ENCODE measurements at places on chromosomes 3 and 15.

GRCh38 chr3:39122813-39123212 lies 15.3 kb downstream of the TTC21A start:
- no peak for DNase-seq

- DNase-seq = no peak
Observed at GRCh38 chr15:57550640-57551039, 41.1 kb upstream of the MYZAP start.

GRCh38 chr3:3286014-3286413 lies 106.5 kb upstream of the CRBN start:
- DNase-seq = no peak

- no peak for DNase-seq
Observed at GRCh38 chr3:180947761-180948390, 35.4 kb downstream of the FXR1 start.

DNA sequence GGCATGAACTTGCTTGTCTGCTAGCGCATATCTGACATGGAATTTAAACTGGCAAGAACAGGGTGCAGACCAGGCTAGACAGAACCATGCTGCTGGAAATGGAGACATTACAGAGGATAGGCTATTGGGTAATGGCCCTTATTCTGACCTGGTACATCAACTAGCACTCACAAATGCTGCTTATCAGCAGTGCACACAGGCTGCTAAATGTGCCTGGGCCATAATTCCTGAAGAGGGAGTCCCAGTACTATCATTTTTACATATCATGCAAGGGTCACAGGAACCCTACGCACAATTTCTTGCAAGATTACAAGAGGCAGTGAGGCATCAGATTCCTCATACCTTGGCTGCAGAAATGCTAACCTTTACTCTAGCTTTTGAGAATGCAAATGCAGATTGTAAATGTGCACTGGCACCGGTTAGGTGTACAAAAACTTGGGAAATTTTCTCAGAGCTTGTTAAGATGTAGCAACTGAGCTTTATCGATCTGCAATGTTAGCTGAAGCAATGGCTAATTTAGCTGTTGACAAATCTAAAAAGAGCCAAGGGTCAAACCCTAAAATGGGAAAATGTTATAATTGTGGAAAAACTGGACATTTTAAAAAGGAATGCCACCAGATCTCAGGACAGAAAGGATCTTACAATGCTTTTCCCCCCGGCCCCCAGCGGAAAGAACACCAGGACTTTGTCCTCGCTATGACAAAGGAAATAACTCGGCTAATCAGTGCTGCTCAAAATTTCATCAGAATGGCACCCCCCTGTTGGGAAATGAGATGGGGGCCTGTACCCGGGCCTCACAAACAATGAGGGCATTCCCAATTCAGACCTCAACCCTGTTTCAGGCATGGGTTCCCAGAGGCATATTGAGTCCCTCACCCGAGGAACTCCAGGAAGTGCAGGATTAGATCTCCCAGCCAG lies 21.1 kb downstream of the CCRL2 start:
- no peak for DNase-seq

DNA sequence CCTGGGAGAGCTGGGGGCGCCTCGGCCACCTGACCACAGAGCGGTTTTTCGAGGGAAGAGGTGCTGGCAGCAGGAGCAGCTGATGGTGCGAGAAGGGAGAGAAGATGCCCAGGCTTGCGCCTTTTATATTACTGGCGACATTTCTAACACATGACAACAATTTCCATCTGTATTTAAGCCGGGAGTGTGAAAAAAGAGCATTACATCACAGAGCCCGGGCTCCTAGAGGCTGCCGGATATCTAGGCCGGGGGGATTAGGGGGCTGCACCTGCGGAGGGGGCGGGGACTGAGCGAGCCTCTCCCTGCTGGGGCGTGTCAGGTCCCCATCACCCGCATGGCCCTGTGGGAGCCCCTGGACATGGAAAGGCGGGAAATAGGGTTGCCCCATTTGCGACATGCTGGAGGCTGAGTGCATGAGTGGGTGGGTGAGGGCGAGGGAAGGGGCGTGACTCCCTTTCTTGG lies 440.7 kb downstream of the MAGI1 start:
- DNase-seq = no peak

DNA sequence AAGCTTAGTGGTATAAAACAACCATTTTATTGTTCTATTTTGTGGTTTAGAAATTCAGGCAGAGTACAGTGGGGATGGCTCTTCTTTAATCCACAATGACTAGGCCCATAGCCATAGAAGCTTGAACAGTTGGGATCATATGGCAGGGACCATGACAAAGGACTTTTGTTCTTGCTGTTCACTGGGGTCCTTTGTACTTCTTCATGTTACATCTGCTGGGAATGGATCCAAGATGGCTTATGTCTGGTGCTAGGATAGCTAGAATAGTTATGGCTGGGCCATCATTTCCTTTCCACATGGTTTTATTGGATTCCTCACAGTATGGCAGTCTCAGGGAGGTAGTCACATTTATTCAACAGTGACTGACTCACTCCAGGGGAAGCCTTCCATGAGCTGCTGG lies 427.9 kb upstream of the AGTR1 start:
- no peak for DNase-seq

DNA sequence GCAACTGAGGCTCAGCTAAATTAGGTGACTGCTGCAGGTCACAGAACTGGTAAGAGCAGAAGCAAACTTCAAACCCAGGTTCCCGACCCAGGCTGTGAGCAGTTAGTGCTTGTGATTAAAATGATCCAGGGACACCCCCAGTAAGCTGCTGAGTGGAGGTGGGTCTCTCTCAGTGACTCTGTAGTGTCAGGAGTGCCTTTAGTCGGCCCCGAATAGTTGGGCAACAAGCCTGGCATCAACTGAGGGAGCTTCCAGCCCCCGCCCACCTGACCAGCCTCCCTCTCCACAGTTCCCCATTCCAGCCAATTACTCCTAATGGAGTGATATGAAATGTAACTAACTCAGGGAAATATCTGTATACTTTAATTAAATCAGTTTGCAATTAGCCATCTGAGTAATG lies 168.0 kb upstream of the SMAD3 start:
- DNase-seq = no peak

GRCh38 chr15:31162721-31163510 lies 61.4 kb upstream of the TRPM1 start:
- no peak for DNase-seq

DNA sequence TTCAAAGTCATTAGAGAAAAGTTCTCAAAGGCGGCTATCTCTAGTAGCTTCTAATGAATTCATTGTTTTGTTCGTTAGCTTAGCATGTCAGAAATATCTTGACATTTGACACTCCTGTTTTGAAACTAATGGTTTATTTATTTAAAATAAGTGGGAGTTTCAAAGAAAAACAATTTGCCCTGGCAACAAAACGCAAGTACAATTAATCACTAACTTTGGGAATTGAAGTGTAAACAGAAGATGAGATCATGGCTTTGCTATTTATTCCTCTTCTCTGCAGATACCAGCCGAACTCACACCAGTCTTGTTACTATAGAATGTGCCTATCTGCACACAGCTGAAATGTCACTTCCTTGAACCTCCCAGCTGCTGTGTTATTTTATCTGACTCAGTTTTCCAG lies 27.5 kb downstream of the MASP1 start:
- DNase-seq = no peak

- DNase-seq = no peak
Observed at GRCh38 chr15:30791239-30792175, 112.2 kb upstream of the FAN1 start.

DNA sequence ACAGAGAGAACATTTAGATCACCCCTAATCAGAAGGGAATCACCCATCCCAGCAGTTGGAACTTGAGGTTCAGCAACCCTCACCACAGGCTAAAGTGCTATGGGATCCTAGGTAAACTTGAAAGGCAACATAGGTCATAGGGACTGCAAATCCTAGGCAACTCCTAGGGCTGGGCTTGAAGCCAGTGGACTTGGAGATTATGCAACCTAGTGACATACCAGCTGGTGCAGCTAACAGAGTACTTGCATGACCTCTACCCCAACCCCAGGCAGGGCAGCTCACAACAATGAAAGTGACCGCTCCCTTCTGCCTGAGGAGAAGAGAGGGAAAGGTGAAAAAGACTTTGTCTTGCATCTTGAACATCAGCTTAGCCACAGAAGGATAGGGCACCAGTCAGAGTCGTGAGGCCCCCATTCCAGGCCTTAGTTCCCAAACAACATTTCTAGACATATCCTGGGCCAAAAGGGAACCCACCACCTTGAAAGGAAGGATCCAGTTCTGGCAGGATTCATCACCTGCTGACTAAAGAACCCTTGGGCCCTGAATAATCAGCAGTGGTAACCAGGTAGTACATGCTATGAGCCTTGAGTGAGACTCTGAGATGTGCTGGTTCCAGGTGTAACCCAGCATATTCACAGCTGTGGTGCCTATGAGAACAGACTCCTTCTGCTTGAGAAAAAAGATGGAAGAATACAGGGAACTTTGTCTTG lies 37.6 kb upstream of the FBN1 start:
- DNase-seq = no peak

GRCh38 chr15:67781061-67781460 lies 44.2 kb upstream of the SKOR1 start:
- no peak for DNase-seq
